ENCODE measurements at places on chromosomes 11 and 22. TPM values are rescaled to one million over a fixed set of nuclear protein-coding genes. Genes with fewer than 3 reads are reported as not detected.

The SLC22A9 gene
- polyA plus RNA-seq: not detected

The MS4A7 gene
- polyA plus RNA-seq: 16.8 TPM

The MMP8 gene
- not detected for polyA plus RNA-seq

The TESMIN gene
- polyA plus RNA-seq: 5.1 TPM

The CTSW gene
- polyA plus RNA-seq: 29.2 TPM

The OR2AG1 gene
- polyA plus RNA-seq: not detected

The CPT1B gene
- polyA plus RNA-seq: 1.6 TPM

The VSIG10L2 gene
- polyA plus RNA-seq: not detected

The VWA5A gene
- 12.8 TPM for polyA plus RNA-seq

The MCM5 gene
- polyA plus RNA-seq: 78.2 TPM

The NDUFS3 gene
- polyA plus RNA-seq: 105 TPM

The TRPM5 gene
- not detected for polyA plus RNA-seq

The ESRRA gene
- polyA plus RNA-seq: 11.2 TPM

The IGLL1 gene
- polyA plus RNA-seq: not detected

The GTPBP1 gene
- polyA plus RNA-seq: 46.7 TPM

The DERL3 gene
- polyA plus RNA-seq: 49.4 TPM

The TNNT3 gene
- polyA plus RNA-seq: 0.23 TPM

The JHY gene
- polyA plus RNA-seq: 4.3 TPM

The B3GAT1 gene
- not detected for polyA plus RNA-seq

The NAV2 gene
- polyA plus RNA-seq: 0.19 TPM

The FREY1 gene
- polyA plus RNA-seq: not detected

The GAB2 gene
- 4.2 TPM for polyA plus RNA-seq

The CRYBB2 gene
- polyA plus RNA-seq: not detected

The CHRNA10 gene
- polyA plus RNA-seq: 0.21 TPM

The MS4A4A gene
- not detected for polyA plus RNA-seq

The ART1 gene
- not detected for polyA plus RNA-seq

The GSTT2 gene
- not detected for polyA plus RNA-seq

The MYOD1 gene
- not detected for polyA plus RNA-seq

The P2RY6 gene
- not detected for polyA plus RNA-seq

The SLC16A8 gene
- polyA plus RNA-seq: not detected

The OR8A1 gene
- polyA plus RNA-seq: not detected

The RIMBP3B gene
- polyA plus RNA-seq: 0.16 TPM

The RIMBP3C gene
- polyA plus RNA-seq: 0.29 TPM

The TSSK2 gene
- polyA plus RNA-seq: not detected

The C11orf52 gene
- polyA plus RNA-seq: not detected

The ART5 gene
- polyA plus RNA-seq: not detected
